Aorta (tissue), 5 donors: ENCODE measurements at places on chromosomes 6 and 20. TPM values are rescaled to one million over a fixed set of nuclear protein-coding genes. Genes with fewer than 3 reads are reported as not detected.

- no peaks in the 10 kb centered on the region for H3K4me1 ChIP-seq
- no peak overlapping the region for H3K27ac ChIP-seq
- H3K4me3 ChIP-seq: no peak overlapping the region
- no peaks in the 10 kb centered on the region for H3K27me3 ChIP-seq
- H3K36me3 ChIP-seq: no peaks in the 10 kb centered on the region
These were observed 28.4 kb downstream of the PAQR8 start for GRCh38 chr6:52390361-52390727.

DNA sequence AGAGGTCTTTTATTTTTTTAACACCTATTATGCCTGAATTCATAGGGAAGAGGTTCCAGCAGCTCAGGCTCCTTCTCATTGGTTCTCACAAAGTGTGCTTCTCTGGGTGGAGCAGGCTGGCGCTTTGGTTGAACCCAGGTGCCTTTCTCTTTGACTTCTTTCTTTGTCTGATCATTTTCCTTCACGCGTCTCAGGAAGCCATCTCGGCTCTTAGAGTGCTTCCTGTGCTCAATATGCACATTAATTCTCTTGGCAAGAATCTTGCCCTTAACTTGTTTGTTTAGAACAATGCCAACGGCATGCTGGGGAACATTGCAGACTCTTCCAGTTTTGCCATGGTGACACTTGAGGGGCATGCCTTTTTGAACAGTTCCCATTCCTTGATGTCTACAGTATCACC, 44.2 kb upstream of the RNF24 start:
- H3K36me3 ChIP-seq: no peaks in the 10 kb centered on the region
- no peak overlapping the region for H3K4me3 ChIP-seq
- H3K27ac ChIP-seq: no peak overlapping the region
- no peaks in the 10 kb centered on the region for H3K4me1 ChIP-seq
- no peak for DNase-seq

DNA sequence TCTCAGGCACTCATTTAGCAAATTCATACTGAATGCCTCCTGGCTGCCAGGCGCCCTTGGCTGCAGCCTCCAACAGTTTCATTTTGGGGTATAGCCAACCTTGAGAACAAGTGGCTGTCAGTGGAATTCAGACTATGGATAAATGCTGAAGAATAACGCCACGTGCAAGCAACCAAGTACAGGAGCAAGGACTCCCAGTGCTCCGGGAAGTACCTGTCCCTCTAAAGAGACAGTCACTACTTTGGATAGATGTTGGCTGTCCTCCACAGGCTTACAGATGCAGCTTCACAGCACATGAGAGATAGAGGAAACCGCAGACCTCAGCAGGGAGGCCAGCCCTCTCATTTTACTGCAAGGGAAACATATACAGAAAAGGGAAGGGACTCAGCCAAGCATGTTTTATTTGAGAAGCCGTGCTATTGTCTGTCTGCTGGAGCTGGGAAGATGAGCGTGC, 658.2 kb downstream of the PTPRT start:
- no peak for DNase-seq
- no peaks in the 10 kb centered on the region for H3K27me3 ChIP-seq
- H3K4me1 ChIP-seq: no peaks in the 10 kb centered on the region

DNA sequence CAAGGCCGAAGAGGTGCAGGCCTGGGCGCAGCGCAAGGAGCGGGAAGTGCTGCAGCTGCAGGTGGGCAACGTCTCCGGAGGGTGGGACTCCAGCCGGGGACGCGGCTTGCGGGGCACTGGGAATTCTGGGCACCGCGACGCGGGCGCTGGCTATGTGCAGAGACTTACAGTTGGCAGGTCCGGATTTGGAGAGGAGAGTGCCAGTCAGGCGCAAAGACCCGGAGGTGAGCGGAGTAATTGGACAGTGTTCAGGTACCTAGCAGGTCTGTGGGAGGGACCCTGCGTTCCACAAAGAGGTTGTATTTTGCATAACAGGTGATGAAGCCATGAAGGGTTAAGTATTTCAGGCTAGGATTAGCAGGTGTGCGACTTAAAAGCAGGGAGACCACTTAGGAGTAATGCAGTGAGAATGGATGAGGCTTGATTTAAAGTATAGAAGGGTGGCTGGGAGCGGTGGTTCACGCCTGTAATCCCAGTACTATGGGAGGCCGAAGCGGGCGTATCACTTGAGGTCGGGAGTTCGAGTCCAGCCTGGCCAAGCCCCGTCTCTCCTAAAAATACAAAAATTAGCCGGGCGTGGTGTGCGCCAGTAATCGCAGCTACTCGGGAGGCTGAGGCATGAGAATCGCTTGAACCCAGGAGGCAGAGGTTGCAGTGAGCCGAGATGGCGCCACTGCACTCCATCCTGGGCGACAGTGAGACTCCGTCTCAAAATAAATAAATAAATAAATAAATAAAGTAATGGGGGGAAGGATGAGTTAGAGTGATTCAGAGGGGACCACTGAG, 1.0 kb downstream of the MRPS26 start:
- DNase-seq: peak; percentile 50
- no peaks in the 10 kb centered on the region for H3K36me3 ChIP-seq
- peak overlapping the region; percentile 81 for H3K4me3 ChIP-seq
- no peaks in the 10 kb centered on the region for H3K4me1 ChIP-seq

- H3K27me3 ChIP-seq: no peaks in the 10 kb centered on the region
- H3K4me1 ChIP-seq: no peaks in the 10 kb centered on the region
- H3K27ac ChIP-seq: no peak overlapping the region
These were observed 147.8 kb upstream of the EPHA7 start for GRCh38 chr6:93567164-93567563.

GRCh38 chr6:149847939-149848267, 16.3 kb downstream of the LRP11 start:
- H3K27me3 ChIP-seq: no peaks in the 10 kb centered on the region
- no peaks in the 10 kb centered on the region for H3K4me1 ChIP-seq
- no peaks in the 10 kb centered on the region for H3K36me3 ChIP-seq
- DNase-seq: no peak
- H3K27ac ChIP-seq: no peak overlapping the region

ASIP gene
- not detected for total RNA-seq

RSPH4A gene
- 0.48 TPM for total RNA-seq
